ENCODE measurements at places on chromosomes 4 and X. TPM values are rescaled to one million over a fixed set of nuclear protein-coding genes. Genes with fewer than 3 reads are reported as not detected.

The FAM47C gene
- total RNA-seq, result not detected

The DDX53 gene
- not detected for total RNA-seq

The GC gene
- not detected for total RNA-seq

The LDB2 gene
- total RNA-seq, result 31.7 TPM

The NDUFA1 gene
- 61.1 TPM for total RNA-seq

GRCh38 chrX:30643313-30643821, 9.9 kb upstream of the GK start:
- no peak for DNase-seq

DNA sequence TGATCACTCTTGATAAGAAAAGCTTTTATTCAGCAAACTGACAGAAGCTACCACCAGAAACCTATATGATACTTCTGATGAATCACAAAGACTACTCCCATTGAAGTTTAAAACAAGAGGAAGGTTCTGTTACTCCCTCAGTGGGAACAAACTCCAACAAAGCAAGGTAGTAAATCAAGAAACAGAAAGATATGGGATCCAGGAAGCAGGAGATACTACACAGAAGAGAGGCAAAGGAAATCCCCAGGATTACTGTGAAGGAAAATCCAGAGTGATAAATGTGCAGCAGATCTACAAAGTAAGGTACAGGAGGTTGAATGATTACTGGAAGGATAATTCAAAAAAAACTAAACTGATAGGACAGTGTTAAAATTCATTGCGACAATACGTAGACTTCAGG, 222.4 kb downstream of the HHIP start:
- DNase-seq, result no peak

- no peak for DNase-seq
Measured at GRCh38 chr4:82998898-82999297, 11.7 kb downstream of the LIN54 start.
